ENCODE measurements at places on chromosomes 1 and 21.

DNA sequence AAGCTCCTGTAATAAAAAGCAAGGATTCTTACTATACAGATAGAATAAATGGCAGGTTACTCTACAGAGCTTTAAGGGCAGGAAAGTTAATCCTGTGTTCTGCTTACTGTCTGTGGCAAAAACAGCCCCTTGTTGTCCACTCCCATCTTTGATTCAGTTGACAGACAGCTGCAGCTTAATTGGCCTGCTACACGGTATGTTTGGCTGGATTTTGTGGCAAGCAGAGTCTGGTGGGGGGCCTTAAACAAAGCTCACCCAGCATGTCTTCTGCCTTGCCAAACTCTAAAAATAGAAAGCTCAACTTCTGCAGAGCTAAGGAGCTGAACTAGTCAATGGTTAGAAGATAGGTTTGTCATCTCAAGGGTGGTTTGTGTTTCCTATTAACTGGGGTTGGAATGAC is 407.2 kb downstream of the HLX start:
- no peak for DNase-seq

DNA sequence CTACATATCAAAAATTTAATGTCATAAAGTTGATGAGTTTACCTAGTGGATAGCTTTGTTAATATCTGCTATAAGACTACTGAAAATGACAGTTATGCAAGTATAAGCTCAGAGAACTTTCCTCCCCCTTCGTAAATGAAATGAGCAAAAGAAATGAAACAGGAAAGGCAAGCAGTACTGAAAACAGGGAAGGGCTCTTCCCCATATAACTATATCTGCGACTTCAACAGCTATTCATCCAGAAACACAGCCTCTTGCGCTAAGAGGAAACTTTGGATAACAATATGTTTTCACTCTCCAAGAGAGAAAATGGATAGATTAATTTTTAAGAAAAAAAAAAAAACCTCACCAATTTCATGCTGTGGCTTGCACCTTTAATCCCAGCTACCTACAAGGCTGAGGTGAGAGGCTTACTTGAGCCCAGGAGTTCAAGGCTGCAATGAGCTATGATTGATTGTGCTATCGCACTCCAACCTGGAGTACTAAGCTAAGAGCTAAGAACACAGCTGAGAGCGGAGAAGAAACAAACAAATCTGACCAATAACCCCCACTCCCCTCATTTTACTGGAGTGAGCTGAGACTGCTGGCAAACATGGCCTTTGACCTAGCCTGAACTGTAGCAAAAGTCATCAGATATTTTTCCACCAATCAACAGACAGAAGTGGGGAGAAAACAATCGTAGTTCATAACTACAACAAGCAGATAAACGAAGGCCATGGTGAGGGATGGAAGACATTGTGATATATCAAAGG is 29.0 kb downstream of the METTL18 start:
- no peak for DNase-seq

- no peak for DNase-seq
Observed at GRCh38 chr1:53636621-53637171, 102.3 kb downstream of the GLIS1 start.

DNA sequence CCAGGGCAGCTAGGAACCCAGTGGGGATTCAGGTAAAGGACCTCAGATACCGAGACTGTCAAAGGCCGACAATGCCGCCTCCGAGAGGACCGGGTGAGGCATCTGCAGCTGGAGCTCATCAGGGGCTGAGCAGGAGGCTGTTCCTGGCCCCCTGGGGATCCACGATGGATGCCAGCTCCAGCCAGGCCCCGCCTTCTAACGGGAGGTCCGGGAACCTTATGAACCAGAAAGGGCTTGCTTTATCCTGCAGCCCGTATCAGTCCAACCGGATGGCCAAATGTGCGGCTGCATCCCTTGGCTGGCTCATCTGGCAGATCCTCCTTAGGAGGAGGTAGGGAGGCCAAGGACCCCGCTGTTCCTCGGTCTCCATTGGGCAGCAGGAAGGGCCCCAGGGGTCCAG is 32.0 kb downstream of the SLC45A1 start:
- DNase-seq: no peak
